ENCODE measurements at places on chromosomes 7 and 10. TPM values are rescaled to one million over a fixed set of nuclear protein-coding genes. Genes with fewer than 3 reads are reported as not detected.

Gene CPED1
- total RNA-seq = 96.8 TPM

- DNase-seq = no peak
- no peak overlapping the region for H3K4me3 ChIP-seq
- H3K27me3 ChIP-seq = no peaks in the 10 kb centered on the region
- H3K4me1 ChIP-seq = no peaks in the 10 kb centered on the region
Measured at GRCh38 chr10:72461085-72461484, 106.4 kb upstream of the DNAJB12 start.

DNA sequence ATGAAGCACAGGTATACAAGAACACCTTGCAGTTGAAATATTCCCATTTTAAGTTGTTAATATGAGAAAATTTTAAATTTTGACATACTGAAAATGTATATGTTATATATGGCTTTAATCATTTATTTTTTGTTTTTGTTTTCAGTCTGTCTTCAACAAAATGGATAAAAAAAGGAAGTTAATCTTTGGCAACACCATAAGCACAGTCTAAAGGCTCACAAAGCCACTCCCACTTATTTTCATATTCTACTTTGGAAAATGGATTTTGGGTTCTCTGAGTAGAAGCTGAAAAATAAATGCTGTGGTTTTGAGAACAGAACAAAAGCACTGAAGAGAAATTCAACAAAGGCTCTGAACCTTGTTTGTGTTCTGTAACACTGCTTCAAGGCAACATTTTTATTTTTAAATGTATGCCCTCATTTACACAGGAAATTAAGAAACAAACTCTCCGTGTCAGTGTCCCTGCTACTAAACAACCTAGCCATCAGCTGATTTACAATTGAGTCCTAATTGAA, 81.3 kb upstream of the LRRN3 start:
- no peak overlapping the region for H3K27ac ChIP-seq
- no peaks in the 10 kb centered on the region for H3K27me3 ChIP-seq
- no peak for DNase-seq

DNA sequence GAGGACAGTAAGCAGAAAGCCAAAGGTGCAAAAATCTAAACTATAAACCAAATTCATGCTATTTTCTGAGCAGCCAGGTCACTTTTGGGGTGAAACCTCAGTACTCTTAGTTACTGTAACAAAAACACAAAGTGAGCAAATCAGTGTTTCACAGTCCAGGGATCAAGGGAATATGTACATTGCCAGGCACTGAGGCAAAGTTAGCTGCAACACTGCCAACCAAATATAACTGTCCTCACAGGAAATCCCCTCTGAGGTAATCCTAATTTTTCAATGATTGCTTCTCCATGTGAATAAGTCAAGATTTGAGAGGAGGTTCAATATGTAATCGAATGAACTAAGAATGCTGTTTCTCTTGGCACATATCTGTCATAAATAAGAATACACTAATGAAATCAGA, 229.7 kb downstream of the TSPAN12 start:
- H3K27ac ChIP-seq = no peak overlapping the region
- no peak overlapping the region for H3K4me3 ChIP-seq
- no peak for DNase-seq
- H3K4me1 ChIP-seq = no peaks in the 10 kb centered on the region
- H3K36me3 ChIP-seq = no peaks in the 10 kb centered on the region

DNA sequence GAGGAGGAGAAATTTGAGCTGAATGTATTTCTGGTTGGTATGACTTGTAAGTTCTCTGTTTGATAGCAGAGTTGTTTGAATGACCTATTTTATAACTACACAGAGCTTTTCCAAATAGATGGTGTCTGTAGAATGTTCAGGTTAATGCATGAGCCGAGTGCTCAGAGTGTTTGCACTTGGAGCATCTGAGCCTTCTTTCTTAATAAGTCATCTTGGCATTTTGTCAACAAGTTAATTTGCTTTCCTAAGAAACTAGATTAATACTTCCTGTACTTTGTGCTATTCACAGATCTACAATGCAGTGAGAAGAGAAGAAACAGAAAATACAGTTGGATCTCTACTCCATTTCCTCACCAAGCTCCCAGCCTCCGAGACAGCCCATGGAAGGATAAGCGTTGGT, 138.2 kb downstream of the PLCE1 start:
- DNase-seq = peak; percentile 72
- peaks cover 24% of the 10 kb centered on the region for H3K4me1 ChIP-seq
- H3K27ac ChIP-seq = peak overlapping the region; percentile 75
- no peaks in the 10 kb centered on the region for H3K36me3 ChIP-seq

GRCh38 chr10:59830601-59831259, 75.6 kb downstream of the CCDC6 start:
- no peaks in the 10 kb centered on the region for H3K4me1 ChIP-seq
- DNase-seq = peak; percentile 56
- peaks cover 10% of the 10 kb centered on the region for H3K36me3 ChIP-seq
- H3K27ac ChIP-seq = no peak overlapping the region
- no peaks in the 10 kb centered on the region for H3K27me3 ChIP-seq
- H3K4me3 ChIP-seq = no peak overlapping the region

GRCh38 chr10:81865581-81865980, 9.4 kb upstream of the NRG3 start:
- H3K27me3 ChIP-seq = no peaks in the 10 kb centered on the region
- H3K27ac ChIP-seq = no peak overlapping the region
- H3K4me3 ChIP-seq = no peak overlapping the region
- H3K4me1 ChIP-seq = no peaks in the 10 kb centered on the region

Gene CYP2C8
- not detected for total RNA-seq

- H3K4me3 ChIP-seq = peak overlapping the region; percentile 69
- no peak for DNase-seq
Measured at GRCh38 chr7:69597278-69598076, 798 bp upstream of the AUTS2 start.

Gene PRKG1
- 18.3 TPM for total RNA-seq

DNA sequence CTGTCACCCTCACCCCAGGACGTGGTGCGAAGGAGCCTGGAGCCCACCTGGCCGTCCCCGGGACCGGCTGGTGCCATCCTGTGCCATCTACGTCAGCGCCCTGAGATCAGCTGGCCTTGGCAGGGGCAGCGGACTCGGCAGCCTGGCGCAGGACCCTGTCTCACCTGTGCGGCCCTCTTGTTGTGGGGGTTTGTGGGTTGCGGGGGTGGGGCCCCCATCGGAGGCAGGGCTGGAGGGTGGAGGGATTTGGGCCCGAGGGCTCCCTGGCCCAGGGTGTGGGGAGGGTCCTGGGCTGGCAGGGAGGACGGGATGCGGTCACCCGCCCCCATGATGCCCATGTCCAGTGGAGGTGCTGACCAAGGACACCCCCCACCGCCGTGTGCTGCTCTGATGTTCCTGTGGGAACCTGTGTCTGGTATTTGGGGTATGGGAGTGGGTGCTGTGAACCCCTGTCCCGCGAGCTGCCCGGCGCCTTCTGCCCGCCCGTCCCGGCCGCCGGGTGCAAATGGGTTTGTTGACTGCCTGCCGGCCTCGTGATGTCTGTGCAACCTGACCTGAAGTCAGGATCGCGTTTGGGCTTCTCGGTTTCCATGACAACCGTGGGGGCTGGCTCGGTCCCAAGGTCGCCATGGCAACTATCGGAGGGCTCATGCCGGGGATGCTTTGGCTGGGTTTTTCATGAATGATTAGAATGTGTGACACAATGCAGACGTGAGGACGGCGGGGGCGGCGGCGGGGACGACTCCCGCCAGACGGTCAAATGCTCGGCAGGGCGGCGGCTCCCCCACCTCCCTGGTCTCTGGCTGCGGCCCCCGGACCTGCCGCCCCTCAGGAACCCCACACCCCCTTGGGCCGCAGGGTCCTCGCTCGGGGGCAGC, 7.3 kb downstream of the MAFK start:
- peak overlapping the region; percentile 96 for H3K27ac ChIP-seq
- peak overlapping the region; percentile 41 for H3K4me3 ChIP-seq
- peak; percentile 97 for DNase-seq
- H3K27me3 ChIP-seq = no peaks in the 10 kb centered on the region
- peaks cover 34% of the 10 kb centered on the region for H3K4me1 ChIP-seq

Gene TSPAN12
- 0.72 TPM for total RNA-seq

Gene UBTD1
- 21.9 TPM for total RNA-seq

DNA sequence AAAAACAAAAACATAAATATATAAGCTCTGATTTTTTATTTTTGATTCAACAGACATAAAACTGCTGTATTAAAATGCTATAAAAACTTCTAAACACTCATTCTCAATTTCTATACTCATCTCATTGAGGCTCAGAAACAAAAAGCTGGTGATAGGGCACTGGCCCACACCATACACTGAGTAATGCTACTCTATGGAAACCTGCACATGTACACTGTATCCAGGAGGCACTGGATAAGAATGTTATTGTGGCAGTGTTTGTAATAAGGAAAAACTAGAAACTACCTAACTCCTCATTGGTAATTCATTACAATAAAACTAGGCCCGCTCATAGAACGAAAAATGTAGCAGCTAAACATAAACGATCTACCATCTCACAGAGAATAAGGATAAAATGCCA, 23.1 kb downstream of the ERLIN1 start:
- peaks cover 7% of the 10 kb centered on the region for H3K36me3 ChIP-seq
- no peaks in the 10 kb centered on the region for H3K4me1 ChIP-seq
- DNase-seq = no peak
- H3K27me3 ChIP-seq = no peaks in the 10 kb centered on the region
- no peak overlapping the region for H3K4me3 ChIP-seq
- no peak overlapping the region for H3K27ac ChIP-seq
